ENCODE measurements at places on chromosomes 16 and 17.

GRCh38 chr16:54061454-54061853 lies 225.1 kb downstream of the IRX3 start:
- DNase-seq = no peak
- H3K27ac ChIP-seq = no peak overlapping the region
- no peak overlapping the region for H3K4me3 ChIP-seq
- H3K27me3 ChIP-seq = no peaks in the 10 kb centered on the region

DNA sequence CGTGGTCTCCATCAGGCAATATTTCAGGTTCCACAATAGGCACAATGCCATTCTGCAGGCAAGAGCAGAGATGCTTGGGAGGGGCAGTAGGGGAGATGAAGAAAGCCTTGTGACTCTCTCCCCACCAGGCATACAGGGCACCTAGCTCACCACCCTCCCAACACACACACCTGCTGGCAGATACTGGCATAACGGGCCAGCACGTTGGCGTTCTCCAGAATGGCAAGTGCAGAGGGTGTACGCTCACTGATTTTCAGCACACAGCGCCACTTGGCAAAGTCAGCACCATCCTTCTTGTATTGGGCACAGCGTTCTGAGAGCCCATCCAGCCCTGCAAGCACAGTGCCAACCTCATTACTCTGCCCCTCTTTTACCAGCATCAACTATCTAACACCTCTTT lies 2.2 kb downstream of the ALDOC start:
- no peaks in the 10 kb centered on the region for H3K27me3 ChIP-seq
- H3K36me3 ChIP-seq = peaks cover 8% of the 10 kb centered on the region
- no peak for DNase-seq
- peaks cover 18% of the 10 kb centered on the region for H3K4me1 ChIP-seq

DNA sequence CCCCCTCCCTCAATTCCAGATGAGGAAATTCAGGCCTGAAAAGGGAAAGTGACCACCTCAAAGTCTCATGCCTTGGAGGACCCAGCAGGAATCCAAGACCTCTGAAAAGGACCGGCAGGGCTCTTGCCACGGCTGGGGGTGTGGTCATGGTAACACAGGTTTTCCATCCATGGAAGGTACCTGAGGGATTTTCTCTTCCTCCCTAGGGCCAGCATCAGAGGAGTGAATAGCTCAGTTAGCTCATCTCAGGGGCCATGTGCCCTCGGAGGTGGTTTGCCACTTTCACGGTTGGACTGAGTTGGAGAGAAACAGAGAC lies 1.3 kb downstream of the CIITA start:
- H3K27me3 ChIP-seq = peaks cover 28% of the 10 kb centered on the region
- H3K4me1 ChIP-seq = no peaks in the 10 kb centered on the region
- H3K27ac ChIP-seq = no peak overlapping the region
- H3K36me3 ChIP-seq = no peaks in the 10 kb centered on the region

DNA sequence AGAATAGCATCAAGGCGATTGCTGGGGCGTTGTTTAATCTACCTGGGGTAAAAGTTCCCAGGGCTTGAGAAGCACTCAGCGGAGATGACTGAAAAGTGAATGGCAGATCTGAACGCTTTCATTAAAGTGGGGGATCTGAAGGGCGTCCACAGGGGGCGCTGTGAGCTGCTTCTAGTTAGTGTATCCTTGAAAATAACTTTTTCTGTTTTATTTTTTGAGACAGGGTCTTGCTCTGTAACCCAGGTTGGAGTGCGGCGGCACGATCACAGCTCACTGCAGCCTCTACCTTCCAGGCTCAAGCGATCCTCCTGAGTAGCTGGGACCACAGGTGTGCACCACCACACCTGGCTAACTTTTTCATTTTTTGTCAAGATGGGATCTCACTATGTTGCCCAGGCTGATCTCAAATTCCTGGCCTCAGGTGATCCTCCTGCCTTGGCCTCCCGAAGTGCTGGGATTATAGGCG lies 360.4 kb downstream of the SEC14L1 start:
- H3K27me3 ChIP-seq = no peaks in the 10 kb centered on the region
- H3K4me1 ChIP-seq = no peaks in the 10 kb centered on the region
- peak; percentile 41 for DNase-seq
- peaks cover 58% of the 10 kb centered on the region for H3K36me3 ChIP-seq
- H3K4me3 ChIP-seq = no peak overlapping the region
- H3K27ac ChIP-seq = no peak overlapping the region

DNA sequence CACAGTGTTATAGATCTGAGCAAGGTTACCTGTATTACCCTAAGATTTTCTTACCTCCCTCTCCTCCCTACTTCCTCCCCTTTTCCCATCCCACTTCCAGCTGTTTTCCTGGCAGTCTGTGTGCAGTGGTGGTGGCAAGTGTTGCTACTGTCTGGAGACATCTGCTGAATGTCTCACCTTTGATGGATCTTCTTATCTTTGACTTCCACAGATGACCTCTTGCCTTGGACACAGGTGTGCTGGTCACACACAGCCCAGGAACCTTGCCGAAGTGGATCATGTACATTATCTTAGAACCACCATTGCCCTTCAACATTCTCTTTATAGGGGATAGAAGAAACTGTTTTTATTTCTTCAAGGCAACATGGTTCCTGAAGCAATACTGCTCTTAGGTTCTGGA lies 245.1 kb downstream of the UTP18 start:
- no peak overlapping the region for H3K27ac ChIP-seq
- H3K4me3 ChIP-seq = no peak overlapping the region
- no peaks in the 10 kb centered on the region for H3K4me1 ChIP-seq
- no peaks in the 10 kb centered on the region for H3K36me3 ChIP-seq
- H3K27me3 ChIP-seq = peaks cover 2% of the 10 kb centered on the region

DNA sequence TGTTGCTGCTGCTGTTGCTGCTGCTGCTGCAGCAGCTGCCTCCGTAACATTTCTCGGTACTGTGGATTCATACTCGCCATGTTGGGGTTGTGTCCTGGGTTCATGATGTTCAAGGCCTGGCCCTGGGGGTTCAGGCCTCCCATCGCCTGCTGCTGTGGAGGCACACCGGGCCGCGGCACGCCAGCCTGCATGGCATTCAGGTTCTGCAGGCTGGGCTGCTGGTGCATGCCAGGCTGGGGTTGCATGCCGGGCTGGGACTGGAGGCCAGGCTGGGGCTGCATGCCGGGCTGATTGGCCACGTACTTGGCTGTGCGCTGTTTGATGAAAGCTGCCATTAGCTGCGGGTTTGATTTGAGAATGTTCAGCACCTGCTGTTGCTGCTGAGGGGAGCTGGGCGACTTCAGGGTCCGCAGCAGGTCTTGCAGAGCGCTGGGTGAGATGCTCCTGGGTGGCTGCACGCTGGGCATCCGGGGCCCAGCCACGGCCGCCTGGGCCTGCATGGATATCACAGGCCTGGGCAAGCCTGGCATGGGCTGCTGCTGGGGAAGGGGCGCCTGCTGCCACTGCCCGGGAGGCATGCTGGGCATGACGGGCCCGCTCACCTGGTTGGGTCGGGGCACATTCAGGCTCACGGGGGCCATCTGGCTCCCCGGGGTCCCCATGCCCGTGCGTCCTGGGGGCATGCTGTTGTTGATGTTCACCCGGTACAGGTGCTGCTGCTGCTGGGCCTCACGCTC lies 11.3 kb upstream of the TRAP1 start:
- DNase-seq = no peak
- no peak overlapping the region for H3K27ac ChIP-seq
- no peaks in the 10 kb centered on the region for H3K4me1 ChIP-seq
- no peaks in the 10 kb centered on the region for H3K27me3 ChIP-seq
- H3K4me3 ChIP-seq = no peak overlapping the region

DNA sequence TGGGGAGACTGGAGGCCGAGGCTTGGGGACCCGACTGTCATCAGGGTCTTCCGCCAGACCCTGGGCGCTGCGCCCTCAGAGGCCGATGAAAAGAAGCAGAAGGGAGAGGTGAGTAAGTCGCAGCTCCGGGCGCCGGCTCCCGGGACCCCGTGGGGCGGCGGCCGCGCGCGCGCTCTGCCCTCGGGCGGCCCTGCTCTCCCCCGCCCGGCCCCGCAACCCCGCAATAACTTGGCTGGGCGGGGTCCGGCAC lies 392 bp upstream of the ABHD15 start:
- peak overlapping the region; percentile 72 for H3K27ac ChIP-seq
- peak overlapping the region; percentile 81 for H3K4me3 ChIP-seq
- H3K36me3 ChIP-seq = no peaks in the 10 kb centered on the region
- H3K4me1 ChIP-seq = peaks cover 13% of the 10 kb centered on the region
- DNase-seq = no peak

- H3K27ac ChIP-seq = no peak overlapping the region
- DNase-seq = no peak
Observed at GRCh38 chr17:55341432-55341831, 76.7 kb downstream of the HLF start.
